Activated CD4-positive, alpha-beta T cell treated with anti-CD3 and anti-CD28 coated beads for 36 hours (primary cell): ENCODE measurements at places on chromosomes 16 and 17.

GRCh38 chr16:87848676-87849345, 20.5 kb downstream of the SLC7A5 start:
- DNase-seq, result no peak

- DNase-seq, result no peak
These were observed 17.8 kb downstream of the SPECC1 start for GRCh38 chr17:20026960-20027359.

DNA sequence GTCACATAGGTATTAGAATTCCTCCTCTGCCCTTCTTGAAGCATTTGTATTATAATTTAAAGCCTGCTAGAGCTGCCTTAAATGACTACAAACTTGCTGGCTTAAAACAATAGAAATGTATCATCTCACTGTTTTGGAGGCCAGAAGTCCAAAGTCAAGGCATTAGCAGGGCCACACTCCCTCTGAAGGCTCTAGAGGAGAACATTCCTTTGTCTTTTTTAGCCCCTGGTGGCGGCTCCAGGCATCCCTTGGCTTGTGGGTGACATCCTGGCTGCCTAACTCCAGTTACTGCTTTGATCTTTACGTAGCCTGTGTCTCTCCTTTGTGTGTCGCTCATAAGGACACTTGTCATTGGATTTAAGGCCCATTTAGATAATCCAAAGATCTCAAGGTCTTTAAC, 186.6 kb upstream of the SALL1 start:
- DNase-seq, result no peak

DNA sequence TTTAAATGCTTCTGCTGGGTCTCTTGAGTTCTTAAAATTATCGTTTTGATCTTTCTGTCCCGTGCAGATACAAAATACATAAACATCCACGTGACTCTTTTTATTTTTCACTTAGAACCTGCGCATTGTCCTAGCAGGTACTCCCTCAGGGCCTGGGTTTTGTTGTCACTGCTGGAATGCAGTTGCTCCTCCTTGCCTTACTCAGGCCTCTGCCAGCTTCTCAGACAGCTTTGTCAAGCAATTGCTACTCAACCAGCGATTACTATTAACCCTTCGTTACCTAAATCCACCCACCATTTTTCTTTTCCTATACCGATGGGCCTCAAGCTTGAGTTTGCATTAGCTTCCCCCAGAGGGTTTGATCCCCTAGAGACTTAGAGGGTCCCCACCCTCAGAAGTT, 405.9 kb upstream of the RBFOX1 start:
- DNase-seq, result no peak
